ENCODE measurements at places on chromosomes 1 and 21.

DNA sequence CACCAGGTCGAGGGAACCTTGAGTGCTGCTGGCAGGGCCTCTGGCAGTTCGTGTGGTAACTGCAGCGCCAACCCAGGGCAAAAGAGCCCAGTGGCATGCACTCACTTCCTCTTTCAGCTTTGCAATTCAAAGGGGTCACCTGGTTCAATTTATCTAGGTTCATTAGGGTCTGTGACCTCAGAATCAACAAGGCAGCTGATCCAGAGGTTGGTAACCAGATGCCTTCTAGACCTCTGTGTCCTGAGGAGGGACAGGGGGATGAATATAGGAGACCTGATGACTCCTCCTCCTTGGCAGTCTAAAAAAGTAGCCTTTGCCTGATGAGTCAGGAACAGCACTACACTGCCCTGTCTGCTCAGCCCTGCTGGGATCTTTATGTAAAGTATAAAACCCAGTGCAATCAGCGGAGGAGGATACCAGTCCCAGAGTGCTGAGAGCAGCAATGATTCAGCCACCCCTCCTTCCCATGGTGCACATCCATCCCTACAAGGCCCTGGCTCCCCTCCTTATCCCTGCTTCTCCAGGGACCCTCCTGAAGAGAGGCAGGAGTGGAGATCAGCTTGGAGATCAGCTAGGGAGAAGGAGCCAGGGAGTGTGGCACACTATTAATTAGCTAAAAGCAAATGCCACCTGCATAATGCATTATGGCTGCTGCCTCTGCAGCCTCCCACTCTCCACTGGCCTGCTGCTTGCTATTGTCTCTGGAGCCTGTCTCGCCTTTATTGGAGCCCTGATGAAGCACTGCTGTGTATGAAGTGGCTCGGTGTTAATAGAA, 11.2 kb upstream of the FMOD start:
- peaks cover 35% of the 10 kb centered on the region for H3K27me3 ChIP-seq
- no peak overlapping the region for H3K4me3 ChIP-seq
- H3K36me3 ChIP-seq: no peaks in the 10 kb centered on the region
- no peaks in the 10 kb centered on the region for H3K4me1 ChIP-seq
- no peak overlapping the region for H3K27ac ChIP-seq
- DNase-seq: no peak

DNA sequence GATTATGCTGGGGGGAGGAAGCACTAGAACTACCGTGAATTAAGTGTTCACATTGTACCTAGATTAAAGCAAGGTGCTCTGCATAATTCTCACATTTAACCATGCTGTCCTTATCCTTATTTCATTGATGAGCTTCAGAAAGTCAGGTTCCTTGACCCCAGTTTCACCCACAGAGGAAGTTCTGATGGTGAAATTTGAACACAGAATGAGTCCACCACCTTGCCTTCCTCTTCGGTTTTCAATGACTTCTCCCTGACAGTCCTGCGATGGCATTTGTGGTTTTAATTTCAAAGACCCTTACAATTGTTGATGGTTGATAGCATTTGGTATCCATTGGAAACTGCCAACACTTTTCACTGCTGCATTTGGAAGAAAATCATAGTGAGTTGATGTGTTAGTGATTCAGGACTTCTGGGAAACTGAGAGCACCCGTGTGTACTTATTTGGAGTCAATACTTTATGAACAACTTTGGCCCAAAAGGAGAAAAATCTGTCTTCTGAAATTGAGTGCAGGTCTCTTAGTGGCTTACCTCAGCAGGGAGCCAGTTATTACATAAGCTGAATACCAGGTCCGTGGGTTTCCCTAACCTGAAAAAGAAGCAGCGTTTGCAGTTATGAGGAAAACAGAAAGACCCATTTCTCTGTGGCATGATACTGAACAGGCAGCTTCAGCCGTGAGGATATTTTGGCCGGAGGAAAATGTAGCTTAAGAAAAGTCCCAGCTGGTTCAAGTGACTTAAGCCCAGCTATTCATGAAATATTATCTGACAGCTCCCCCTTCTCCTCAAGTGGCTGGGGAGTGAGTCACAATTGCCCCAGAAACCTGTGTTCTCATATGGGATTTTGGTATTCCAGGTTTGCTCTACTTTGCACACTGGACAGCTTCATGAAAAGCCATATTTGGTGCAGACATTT, 47.5 kb downstream of the ROR1 start:
- H3K4me1 ChIP-seq: no peaks in the 10 kb centered on the region
- H3K27me3 ChIP-seq: no peaks in the 10 kb centered on the region
- no peak overlapping the region for H3K27ac ChIP-seq
- no peak for DNase-seq

DNA sequence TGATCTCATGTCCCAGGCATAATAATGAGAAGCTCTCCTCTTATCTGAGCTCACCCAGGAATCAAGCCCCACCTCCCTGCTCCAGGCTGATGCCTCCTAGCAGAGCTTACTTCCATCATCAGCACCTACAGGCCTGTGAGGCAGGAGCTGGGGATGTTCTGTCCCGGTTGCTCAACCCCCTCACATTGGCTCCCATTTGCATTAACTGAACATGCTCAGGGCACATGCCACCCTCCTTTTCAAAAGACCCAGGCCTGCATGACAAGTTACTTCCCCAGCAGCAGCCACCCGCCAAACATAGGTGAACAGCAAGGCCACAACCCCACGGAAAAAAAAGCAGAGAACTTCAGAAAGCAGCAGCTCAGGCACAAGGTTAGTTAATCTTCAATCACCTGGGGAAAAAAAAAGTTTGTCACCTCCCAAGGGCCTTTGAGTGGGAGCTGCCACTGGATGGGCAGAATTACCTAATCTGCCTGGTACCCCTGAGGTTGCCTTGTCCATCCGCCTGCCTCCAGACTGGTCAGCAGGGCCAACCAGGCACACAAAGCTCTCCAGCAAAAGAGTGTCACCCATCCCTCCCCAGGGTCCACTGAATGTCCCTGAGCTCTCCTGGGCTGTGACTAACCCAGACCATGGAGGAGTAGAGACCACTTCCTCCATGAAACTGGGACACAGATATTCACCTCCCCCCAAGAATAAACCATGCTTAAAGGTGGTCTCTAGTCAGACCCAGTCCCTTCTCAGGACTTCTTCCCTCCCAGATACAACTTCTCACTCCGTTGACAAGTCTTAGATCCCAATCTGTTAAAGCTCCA, 4.4 kb downstream of the KCNN3 start:
- H3K27ac ChIP-seq: no peak overlapping the region
- H3K4me3 ChIP-seq: no peak overlapping the region
- H3K4me1 ChIP-seq: peaks cover 59% of the 10 kb centered on the region
- H3K27me3 ChIP-seq: peaks cover 52% of the 10 kb centered on the region
- H3K36me3 ChIP-seq: no peaks in the 10 kb centered on the region

- no peak for DNase-seq
- no peak overlapping the region for H3K27ac ChIP-seq
- no peaks in the 10 kb centered on the region for H3K4me1 ChIP-seq
- H3K27me3 ChIP-seq: no peaks in the 10 kb centered on the region
- H3K36me3 ChIP-seq: no peaks in the 10 kb centered on the region
- no peak overlapping the region for H3K4me3 ChIP-seq
These were observed 134.0 kb upstream of the IRF2BP2 start for GRCh38 chr1:234743791-234744611.

DNA sequence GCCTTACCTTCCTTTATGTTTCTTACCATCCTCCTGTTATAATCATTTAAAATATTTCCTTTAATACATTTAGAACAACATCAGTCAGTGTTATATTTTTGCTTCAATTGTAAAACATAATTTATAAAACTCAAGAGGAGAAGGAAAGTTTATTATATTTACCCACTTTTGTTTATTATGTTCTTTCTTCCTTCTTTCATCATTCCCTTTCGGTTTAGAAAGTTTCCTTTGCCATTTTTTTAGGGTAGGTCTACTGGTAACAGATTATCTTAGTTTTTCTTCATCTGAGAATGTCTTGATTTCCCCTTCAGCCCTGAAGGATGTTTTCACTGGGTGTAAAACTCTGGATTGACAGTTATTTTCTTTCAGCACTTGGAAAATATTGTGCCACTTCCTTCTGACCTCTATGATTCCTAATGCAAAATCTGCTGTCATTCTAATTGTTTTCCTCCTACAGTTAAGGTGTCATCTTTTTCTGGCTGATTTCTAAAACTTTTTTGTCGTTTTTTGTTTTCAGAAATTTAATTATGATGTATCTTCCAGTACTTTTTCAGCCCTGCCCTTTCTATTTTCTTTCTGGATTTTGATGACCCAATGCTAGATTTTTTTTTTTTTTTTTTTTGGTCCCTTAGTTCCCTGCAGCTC, 25.0 kb downstream of the PTPN22 start:
- peaks cover 13% of the 10 kb centered on the region for H3K4me1 ChIP-seq
- H3K4me3 ChIP-seq: no peak overlapping the region
- no peaks in the 10 kb centered on the region for H3K27me3 ChIP-seq
- no peak for DNase-seq
- H3K27ac ChIP-seq: peak overlapping the region; percentile 82

DNA sequence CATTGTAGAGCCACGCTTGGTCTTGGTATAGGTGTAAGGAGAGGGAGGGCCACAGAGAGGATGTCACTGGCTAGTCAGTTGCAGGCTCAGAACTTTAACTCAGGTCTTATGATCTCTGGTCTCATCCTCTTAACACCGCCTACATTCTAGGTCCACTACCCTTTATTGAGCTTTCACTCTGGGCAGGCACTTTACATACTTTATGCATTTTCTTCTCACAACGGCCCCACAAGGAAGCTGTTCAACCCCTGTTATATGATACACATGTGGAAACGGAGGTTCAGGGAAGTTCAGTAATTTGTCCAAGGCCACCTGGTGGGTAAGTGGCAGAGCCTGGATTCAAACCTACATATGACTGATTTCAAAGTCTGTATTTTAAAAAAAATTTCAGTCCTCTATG, 25.3 kb upstream of the RCAN3 start:
- no peak overlapping the region for H3K4me3 ChIP-seq
- no peak overlapping the region for H3K27ac ChIP-seq
- no peaks in the 10 kb centered on the region for H3K27me3 ChIP-seq
- no peaks in the 10 kb centered on the region for H3K36me3 ChIP-seq
- no peak for DNase-seq
- H3K4me1 ChIP-seq: peaks cover 40% of the 10 kb centered on the region

DNA sequence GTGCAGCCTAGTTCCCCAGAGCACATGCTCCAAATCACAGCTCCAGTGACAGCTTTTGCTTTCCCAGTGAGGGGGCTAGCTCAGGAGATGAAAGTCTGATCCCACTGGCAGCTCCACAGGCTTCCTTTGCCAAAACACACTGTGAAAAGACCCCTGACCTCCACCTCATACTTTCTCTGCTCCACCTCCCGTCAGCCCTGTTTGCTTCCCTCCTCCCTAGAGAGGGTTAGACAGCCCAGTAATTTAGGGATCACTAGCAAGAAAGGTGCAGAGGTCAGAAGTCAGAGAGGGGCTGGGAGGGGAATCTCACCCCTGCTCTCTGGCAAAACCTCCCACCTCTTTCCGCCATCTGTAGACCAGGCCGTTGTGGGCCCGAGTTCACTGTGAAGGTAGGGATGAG, 62.8 kb downstream of the PLXNA2 start:
- DNase-seq: no peak
- no peaks in the 10 kb centered on the region for H3K36me3 ChIP-seq
- no peak overlapping the region for H3K4me3 ChIP-seq
- H3K4me1 ChIP-seq: peaks cover 9% of the 10 kb centered on the region

- H3K4me1 ChIP-seq: peaks cover 27% of the 10 kb centered on the region
- no peaks in the 10 kb centered on the region for H3K36me3 ChIP-seq
- no peak overlapping the region for H3K4me3 ChIP-seq
These were observed 48.7 kb upstream of the PSEN2 start for GRCh38 chr1:226821719-226822085.

DNA sequence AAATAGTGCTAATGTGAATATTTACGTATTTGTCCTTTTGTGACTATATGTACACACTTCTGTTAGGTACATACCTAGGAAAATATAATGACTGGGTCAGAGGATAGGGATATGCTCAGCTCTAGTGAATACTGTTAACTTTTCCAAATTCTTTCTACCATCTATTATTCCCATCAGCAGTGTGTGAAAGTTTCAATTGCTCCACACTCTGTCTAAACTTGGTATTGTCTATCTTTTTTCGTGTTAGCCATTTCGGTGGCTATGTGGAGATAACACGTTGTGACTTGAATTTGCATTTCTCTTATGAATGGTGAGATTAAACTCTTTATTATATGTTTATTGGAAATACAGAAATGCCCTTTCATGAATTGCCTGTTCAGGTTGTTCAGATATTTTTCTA, 22.7 kb upstream of the LELP1 start:
- no peaks in the 10 kb centered on the region for H3K36me3 ChIP-seq
- no peak overlapping the region for H3K27ac ChIP-seq
- H3K4me3 ChIP-seq: no peak overlapping the region
- H3K27me3 ChIP-seq: peaks cover 38% of the 10 kb centered on the region
- no peak for DNase-seq
- H3K4me1 ChIP-seq: no peaks in the 10 kb centered on the region

GRCh38 chr1:113321771-113322387, 68.4 kb upstream of the MAGI3 start:
- no peak for DNase-seq
- H3K4me3 ChIP-seq: no peak overlapping the region
- no peaks in the 10 kb centered on the region for H3K36me3 ChIP-seq
- no peaks in the 10 kb centered on the region for H3K27me3 ChIP-seq
- no peak overlapping the region for H3K27ac ChIP-seq

GRCh38 chr1:169184812-169185211, 78.3 kb downstream of the ATP1B1 start:
- no peaks in the 10 kb centered on the region for H3K4me1 ChIP-seq
- H3K4me3 ChIP-seq: no peak overlapping the region
- no peak overlapping the region for H3K27ac ChIP-seq

DNA sequence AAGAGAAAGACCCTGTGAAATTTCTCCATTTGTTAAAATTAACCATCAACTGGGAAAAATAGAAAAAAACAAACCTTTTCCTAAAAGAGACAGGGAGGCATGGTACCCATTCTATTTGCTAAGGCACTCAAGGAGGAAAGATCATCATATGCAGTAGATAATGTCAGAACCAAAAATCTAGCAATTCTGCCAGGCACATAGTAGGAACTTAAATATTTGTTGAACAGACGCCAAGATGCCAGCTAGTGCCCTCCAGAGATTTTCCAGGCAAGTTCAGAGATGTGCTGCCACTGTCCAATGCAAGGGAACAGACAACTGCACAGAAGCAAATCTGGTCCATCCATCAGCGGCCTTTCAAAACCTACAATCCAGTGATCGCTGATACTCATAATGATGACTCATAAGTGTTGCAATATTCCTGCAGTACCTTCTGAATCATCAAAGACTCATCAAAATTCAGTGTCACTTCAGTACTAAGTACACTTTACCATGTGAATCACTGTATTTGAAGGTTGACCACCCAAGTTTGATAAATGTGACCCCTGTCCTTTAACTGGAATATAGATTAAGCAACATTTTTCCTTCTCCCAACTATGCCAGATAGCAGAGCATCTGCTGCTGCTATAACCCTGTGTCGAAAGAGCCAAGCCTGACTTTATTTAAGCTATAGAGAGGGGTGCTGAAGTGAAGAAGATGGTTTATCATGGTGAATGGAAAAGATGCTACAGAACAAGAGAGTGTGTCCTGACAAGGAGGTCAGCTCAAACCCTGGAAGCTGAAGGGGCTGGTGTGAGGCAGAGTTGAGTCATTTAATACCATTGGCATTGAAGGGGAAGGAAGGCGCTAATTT, 99.1 kb downstream of the MT1HL1 start:
- no peak overlapping the region for H3K4me3 ChIP-seq
- H3K36me3 ChIP-seq: peaks cover 11% of the 10 kb centered on the region
- peak overlapping the region; percentile 15 for H3K27ac ChIP-seq
- H3K4me1 ChIP-seq: peaks cover 11% of the 10 kb centered on the region
- DNase-seq: no peak
- H3K27me3 ChIP-seq: no peaks in the 10 kb centered on the region

GRCh38 chr1:40612345-40612831, 53.1 kb downstream of the RIMS3 start:
- no peak overlapping the region for H3K4me3 ChIP-seq
- DNase-seq: peak; percentile 72
- no peaks in the 10 kb centered on the region for H3K27me3 ChIP-seq
- H3K36me3 ChIP-seq: no peaks in the 10 kb centered on the region
- H3K4me1 ChIP-seq: peaks cover 7% of the 10 kb centered on the region
- H3K27ac ChIP-seq: no peak overlapping the region

All from activated T-cell treated with anti-CD3 and anti-CD28 coated beads, Interleukin-2, amount 50 U/mL, for 72 hours (primary cell).